ENCODE measurements at places on chromosomes 7 and 10. TPM values are rescaled to one million over a fixed set of nuclear protein-coding genes. Genes with fewer than 3 reads are reported as not detected.

DNA sequence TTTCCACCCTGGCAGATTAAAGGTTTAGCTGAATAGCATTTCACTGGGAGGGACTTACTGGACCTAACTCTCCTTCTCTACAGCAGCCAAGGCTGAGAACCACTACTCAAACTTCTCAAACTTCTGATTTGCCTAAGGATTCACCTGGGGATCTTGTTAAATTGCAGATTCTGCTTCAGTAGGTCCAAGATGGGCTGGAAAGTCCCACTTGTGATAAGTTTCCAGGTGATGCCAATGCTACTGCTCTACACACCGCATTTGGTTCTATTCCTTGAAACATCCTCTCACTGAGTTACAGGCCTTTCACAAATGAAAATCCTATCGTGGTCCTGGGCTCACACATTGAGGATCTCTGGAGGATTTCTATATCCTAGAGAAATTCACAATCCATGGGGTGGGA is 147.9 kb downstream of the CHCHD3 start:
- DNase-seq, result no peak

GRCh38 chr7:101677391-101677790 is 48.3 kb upstream of the MYL10 start:
- no peak for DNase-seq

DNA sequence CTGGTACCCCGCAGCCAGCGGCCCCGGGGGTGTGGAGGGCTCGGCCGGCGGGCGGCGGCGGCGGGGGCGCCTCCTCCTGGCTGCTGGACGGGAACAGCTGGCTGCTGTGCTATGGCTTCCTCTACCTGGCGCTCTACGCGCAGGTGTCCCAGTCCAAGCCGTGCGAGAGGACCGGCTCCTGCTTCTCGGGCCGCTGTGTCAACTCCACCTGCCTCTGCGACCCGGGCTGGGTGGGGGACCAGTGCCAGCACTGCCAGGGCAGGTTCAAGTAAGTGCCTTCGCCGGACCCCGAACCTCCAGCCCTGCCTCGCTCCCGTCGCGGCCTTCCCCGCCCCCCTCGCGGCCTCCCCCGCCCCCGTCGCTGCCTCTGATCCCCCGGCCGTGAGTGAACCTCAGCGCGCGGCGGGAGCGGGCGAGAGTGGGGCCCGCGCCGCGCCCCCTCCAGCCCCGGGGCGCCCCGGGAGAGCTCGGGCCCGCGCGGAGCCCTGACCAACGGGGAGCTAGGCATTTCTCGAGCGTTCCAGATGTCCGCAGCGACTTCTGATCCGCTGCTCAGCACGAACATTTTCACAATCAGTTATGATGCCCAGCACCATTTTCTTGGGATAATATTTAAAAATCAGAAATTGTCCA is 727 bp downstream of the ATRNL1 start:
- DNase-seq, result no peak

Gene NAMPT
- total RNA-seq, result 289 TPM

GRCh38 chr7:140678816-140679130 is 6.0 kb downstream of the ADCK2 start:
- DNase-seq, result no peak

Gene EN2
- total RNA-seq, result not detected

- no peak for DNase-seq
Measured at GRCh38 chr10:67772894-67773511, 65.0 kb downstream of the DNAJC12 start.

Gene CHN2
- total RNA-seq, result 0.20 TPM

GRCh38 chr10:59668096-59668495 is 41.6 kb downstream of the SLC16A9 start:
- DNase-seq, result no peak

- DNase-seq, result no peak
Measured at GRCh38 chr10:62027841-62028501, 126.5 kb downstream of the ARID5B start.

Gene MAGI2
- 1.4 TPM for total RNA-seq

GRCh38 chr10:110081911-110082310 is 74.1 kb downstream of the ADD3 start:
- DNase-seq, result no peak

GRCh38 chr7:20327055-20327454 is 3.6 kb upstream of the ITGB8 start:
- no peak for DNase-seq

- peak; percentile 89 for DNase-seq
Measured at GRCh38 chr10:33566001-33566400, 231.5 kb upstream of the NRP1 start.

DNA sequence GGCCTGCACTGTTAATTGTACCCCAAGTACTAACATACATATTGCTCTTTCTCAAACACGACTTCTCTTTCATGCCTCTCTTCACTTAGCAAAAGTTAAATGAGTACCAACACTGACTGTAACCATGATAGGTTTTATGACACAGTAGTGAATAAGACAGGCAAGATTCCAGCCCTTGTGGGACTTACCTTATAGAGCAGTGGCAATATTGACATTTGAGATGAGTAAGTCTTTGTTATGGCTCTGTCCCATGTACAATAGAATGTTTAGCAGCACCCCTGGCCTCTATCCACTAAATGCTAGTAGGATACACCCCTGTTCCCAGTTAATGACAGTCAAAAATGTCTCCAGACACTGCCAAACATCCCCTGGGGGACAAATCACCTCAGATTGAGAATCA is 11.9 kb upstream of the COL1A2 start:
- peak; percentile 42 for DNase-seq

DNA sequence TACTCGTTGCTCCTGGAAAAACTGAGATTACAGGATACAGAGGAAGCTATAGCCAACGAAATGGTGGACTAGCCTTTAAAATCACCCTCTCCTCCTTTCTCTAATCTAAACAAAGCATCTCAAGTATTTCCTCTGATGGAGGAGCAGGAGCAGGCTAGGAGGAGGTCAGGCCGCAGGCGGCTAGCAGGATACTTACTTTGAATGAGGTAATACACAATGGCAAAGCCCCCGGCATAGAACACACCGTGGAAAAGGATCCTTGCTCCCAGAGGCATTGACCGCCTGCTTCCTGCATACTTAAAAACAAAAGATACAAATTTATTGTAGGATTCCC is 64.4 kb downstream of the STK17A start:
- peak; percentile 85 for DNase-seq

Measured in RPMI7951 (cell line).